ENCODE measurements at places on chromosomes 1 and 21. TPM values are rescaled to one million over a fixed set of nuclear protein-coding genes. Genes with fewer than 3 reads are reported as not detected.

DNA sequence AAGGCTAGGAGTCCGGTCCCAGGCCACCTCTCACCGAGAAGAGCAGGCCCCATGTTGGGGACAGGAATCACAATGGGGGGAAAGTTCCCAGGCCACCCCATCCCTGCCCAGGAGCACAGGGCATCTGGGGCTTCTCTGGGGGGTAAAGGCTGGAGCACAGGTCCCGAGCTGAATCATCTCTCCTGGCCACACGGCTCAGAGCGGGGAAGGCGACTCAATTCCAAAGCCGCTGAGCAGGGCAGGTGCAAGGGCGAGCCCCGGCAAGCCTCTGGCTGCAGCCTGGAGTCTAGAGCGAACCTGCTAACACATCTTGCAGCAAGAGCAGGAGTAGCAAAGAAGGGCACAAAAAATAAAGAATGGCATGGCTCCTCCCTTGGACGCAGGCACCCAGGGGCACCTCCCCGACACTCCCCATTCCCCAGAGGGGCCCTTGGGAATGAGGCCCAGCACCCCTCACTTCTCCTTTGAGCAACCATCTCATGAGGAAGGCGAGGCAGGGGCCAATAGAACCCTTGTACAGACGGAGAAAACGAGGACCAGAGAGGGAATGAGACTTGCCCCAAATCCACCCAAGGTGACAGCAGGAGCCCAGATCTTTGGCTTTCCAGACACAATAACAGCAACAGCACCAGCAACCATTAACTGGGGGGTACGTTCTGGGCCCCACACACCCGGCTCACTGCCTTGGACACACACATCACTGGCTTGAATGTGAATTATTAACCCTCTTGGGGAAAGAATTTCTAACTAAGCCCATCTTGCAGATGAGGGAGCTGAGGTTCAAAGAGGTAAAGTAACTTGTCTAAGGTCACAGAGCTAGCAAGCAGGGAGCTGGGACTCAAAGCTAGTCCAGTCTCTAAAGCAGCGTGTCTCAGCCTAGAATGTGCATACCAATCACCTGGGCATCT, 20.7 kb upstream of the ALDH4A1 start:
- DNase-seq, result no peak

Gene THEM5
- total RNA-seq, result not detected

DNA sequence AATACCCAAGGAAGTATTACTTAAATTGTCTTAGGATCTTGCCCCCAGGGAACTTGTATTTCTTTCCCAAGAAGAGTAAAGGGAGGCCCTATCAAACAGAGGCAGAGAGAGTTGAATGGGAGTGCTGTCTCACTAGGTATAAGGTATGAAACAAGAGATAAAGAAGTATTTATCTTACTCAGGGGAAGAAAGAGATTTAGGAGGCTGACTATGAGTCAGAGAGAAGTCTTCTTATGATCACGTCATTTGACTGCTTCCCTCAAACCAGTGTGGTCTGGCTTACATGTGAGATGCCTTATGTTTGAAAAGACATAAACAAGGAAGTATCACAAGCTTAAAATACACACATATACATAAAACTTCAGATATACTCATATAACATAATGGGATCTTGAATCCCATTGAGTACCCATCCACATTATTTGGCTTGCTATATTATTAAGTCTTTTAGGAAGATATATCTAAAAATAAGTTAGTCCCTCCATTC, 29.6 kb downstream of the DUSP10 start:
- DNase-seq, result no peak

- DNase-seq, result no peak
These were observed 281.4 kb downstream of the AJAP1 start for GRCh38 chr1:4935807-4936206.

- DNase-seq, result no peak
These were observed 12.0 kb upstream of the ARHGEF19 start for GRCh38 chr1:16224472-16224871.
